ENCODE measurements at places on chromosomes 6 and 20.

GRCh38 chr6:3623451-3624249 is 127.9 kb downstream of the PXDC1 start:
- DNase-seq, result no peak

DNA sequence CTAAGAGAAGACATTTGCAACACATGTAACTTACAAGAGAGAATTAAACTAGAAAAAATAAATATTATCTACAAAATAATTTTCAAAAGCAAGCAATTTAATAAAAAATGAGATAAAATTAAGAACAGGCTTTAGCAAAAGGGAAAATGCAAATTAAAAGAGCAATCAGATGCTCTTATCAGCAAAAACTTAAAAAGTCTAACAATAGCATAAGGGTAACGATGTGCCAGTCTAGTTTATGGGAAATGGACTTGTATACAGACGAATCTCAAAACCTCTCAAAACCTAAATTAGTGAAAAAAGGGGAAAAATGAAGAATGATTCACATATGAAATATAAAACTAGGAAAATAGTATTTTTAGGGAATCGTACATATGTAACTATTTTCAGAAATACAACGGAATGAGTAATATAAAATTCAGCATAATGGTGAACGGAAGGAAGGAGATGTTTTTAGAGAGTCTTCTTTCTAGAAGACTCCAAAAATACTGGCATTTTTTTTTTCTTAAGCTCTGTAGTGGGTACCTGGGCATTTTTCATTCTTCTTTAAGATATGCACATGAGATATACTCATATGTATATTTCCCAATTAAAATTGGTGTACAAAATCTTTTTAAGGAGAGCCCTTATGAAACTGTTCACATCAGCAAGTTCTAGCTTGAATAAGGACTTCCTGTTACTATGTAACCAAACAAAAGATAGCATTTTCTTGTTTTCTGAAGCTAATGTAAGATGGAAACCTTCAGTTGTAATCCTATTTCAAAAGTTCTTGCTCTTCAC is 927 bp upstream of the MANEA start:
- DNase-seq, result no peak

- no peak for DNase-seq
These were observed 31.2 kb upstream of the SPTLC3 start for GRCh38 chr20:12977328-12978125.

DNA sequence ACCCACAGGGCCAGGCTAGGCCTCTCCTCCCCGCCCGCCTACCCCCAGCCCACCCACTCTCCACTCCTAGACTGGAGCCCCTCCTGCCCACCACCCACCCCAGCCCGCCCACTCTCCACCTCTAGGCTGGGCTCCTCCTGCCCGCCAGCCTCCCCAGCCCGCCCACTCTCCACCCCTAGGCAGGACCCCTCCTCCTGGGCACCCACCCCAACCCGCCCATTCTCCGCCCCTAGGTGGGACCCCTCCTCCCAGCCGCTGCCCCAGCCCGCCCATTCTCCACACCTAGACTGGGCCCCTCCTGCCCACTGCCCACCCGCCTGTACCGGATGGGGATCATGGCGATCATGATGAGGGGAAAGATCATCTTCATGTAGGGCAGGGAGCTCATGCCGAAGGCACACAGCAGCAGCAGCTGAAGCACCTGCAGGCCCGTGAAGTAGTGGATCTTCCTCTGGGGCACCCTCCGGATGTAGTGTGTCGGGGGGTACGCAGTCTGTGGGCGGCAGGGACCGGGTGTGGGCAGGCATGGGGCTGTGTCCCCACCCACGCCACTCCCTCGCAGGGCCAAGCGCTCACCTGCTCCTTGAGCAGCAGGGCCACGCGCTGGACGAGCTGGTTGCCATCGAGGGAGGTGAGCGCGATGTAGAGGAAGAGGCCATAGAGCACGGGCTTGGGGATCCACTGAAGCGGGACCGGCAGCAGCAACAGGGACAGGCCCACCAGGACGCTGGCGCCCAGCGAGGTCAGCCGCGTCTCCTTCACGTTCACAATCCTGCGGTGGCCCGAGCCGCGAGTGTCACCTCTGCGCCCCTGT is 10.8 kb downstream of the SLC4A11 start:
- no peak for DNase-seq

- DNase-seq, result no peak
These were observed 127.7 kb downstream of the KLHL32 start for GRCh38 chr6:97052152-97052787.

GRCh38 chr20:11687546-11688292 is 230.0 kb upstream of the BTBD3 start:
- no peak for DNase-seq

DNA sequence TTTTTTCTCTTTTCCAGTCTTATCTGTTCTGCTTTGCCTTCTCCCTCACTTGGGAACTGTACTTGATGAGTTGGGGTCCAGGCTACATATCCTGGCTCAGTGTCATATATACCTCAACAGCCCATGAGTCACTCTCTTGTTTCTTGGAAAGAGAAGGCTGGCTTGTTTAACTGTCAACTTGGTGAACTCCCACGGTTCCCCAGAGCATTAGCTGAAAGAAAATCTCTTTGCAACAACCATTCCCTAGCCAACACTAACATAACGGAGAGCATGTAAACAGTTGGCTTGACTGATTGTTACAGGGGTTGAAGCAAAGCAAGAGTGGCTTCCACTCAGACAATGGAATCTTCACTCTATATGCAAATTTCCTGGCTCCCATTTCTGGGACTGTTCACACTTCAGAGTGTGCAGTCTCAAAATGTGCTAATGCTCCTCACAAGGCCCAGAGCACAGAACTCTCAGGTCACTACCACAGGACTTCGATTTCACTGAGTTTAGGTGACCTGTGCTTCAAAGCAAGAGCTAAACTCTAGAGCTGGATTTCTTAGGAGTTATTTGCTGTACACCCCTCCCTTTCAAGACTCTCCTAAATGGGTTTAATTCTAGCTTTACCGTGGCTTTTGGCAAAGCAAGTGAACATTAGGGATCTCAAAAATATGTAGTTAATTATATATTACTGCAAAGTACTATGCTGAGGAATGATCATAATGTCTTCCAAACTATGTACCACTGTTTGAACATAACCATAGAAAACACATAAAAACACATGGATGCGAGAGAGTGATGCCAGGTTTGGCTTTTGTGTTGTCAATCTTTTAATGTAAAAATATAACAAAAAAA is 609.8 kb downstream of the RFPL4B start:
- no peak for DNase-seq

- no peak for DNase-seq
These were observed 13.6 kb upstream of the TCF15 start for GRCh38 chr20:623704-624103.

- no peak for DNase-seq
These were observed 15.6 kb downstream of the COMMD7 start for GRCh38 chr20:32727683-32728082.
